ENCODE measurements at places on chromosomes 3 and 15. TPM values are rescaled to one million over a fixed set of nuclear protein-coding genes. Genes with fewer than 3 reads are reported as not detected.

- peaks cover 23% of the 10 kb centered on the region for H3K36me3 ChIP-seq
- peak; percentile 75 for DNase-seq
- H3K27me3 ChIP-seq: peaks cover 46% of the 10 kb centered on the region
- H3K4me3 ChIP-seq: peak overlapping the region; percentile 87
- peaks cover 18% of the 10 kb centered on the region for H3K4me1 ChIP-seq
Observed at GRCh38 chr3:184261854-184262763, 756 bp upstream of the CAMK2N2 start.

DNA sequence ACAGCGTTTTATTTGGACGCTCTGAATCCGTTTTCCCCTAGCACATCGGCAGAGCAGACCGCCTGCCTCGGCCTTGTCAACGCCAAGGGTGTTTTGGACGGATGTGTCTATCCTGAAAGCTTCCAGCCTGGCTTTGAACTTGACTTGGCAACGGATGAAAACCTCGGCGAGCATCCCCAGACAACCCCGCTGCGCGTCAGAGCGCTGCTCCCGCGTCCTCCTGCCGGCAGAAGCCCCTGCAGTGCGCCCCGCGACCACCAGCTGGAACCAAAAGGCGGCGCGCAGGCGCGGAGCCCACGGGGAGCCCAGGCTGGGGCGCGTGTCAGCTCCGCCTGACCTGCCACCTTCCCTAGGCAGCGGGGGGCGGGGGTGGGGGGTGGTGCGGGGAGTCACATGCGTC is 26.2 kb upstream of the ARL8B start:
- H3K4me3 ChIP-seq: peak overlapping the region; percentile 31
- H3K27ac ChIP-seq: no peak overlapping the region
- DNase-seq: no peak
- peaks cover 4% of the 10 kb centered on the region for H3K4me1 ChIP-seq
- peaks cover 31% of the 10 kb centered on the region for H3K27me3 ChIP-seq
- no peaks in the 10 kb centered on the region for H3K36me3 ChIP-seq

DNA sequence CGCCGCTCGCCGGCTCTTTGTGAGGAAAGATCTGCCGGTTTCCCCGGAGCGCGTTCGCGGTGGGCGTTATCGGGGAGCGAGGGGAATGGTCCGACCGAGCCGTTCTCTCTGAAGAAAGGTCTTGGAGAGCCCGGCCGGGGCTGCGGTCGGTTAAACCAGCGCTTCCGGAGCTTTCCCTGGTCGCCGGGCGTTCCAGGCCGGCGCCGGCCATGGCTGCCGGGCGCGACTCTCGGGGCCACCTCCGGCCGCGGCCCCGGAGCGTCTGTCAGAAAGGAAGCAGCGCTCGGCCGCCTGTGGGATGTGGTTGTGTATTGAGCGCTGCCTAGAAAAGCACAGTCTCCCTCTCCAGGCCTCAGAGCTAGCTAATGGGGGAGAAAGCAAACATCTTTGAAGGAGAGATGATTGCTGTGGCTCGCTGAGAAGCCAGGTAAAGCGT is 731 bp downstream of the FYTTD1 start:
- H3K4me1 ChIP-seq: peaks cover 33% of the 10 kb centered on the region
- H3K4me3 ChIP-seq: peak overlapping the region; percentile 92
- DNase-seq: peak; percentile 89
- H3K36me3 ChIP-seq: peaks cover 2% of the 10 kb centered on the region
- peak overlapping the region; percentile 82 for H3K27ac ChIP-seq

GPR160 gene
- total RNA-seq: 3.6 TPM

- H3K27ac ChIP-seq: no peak overlapping the region
- no peak for DNase-seq
- no peak overlapping the region for H3K4me3 ChIP-seq
Observed at GRCh38 chr3:90136456-90137191, 1029.2 kb downstream of the EPHA3 start.

GRCh38 chr3:71051893-71052687 is 531.4 kb downstream of the FOXP1 start:
- H3K36me3 ChIP-seq: peaks cover 81% of the 10 kb centered on the region
- H3K27me3 ChIP-seq: no peaks in the 10 kb centered on the region
- DNase-seq: no peak

DNA sequence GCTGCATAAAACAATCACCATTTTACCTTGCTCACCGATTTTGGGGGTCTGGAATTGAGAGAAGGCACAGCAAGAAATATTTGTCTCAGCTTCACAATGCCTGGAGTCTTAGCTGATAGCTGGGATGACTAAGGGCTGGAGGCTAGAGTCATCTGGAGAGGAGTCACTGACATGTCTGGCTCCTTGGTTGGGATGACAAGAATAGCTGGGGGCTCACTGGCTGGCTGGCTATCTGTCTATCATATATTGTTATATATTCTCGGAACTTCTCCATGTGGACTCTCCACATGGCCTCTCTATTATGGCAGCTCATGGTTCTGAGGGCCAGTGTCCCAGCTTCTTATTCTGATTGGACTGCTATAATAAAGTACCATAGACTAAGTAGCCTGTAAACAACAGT is 20.0 kb upstream of the TRIM71 start:
- DNase-seq: no peak
- H3K4me1 ChIP-seq: no peaks in the 10 kb centered on the region
- H3K27ac ChIP-seq: no peak overlapping the region
- H3K36me3 ChIP-seq: no peaks in the 10 kb centered on the region
- H3K27me3 ChIP-seq: peaks cover 16% of the 10 kb centered on the region
